Fibroblast of lung (primary cell): ENCODE measurements at places on chromosomes 4 and X.

GRCh38 chrX:108312957-108313356 is 125.3 kb downstream of the COL4A6 start:
- DNase-seq = peak; percentile 71

GRCh38 chr4:26084414-26084813 is 170.4 kb downstream of the SMIM20 start:
- DNase-seq = no peak

DNA sequence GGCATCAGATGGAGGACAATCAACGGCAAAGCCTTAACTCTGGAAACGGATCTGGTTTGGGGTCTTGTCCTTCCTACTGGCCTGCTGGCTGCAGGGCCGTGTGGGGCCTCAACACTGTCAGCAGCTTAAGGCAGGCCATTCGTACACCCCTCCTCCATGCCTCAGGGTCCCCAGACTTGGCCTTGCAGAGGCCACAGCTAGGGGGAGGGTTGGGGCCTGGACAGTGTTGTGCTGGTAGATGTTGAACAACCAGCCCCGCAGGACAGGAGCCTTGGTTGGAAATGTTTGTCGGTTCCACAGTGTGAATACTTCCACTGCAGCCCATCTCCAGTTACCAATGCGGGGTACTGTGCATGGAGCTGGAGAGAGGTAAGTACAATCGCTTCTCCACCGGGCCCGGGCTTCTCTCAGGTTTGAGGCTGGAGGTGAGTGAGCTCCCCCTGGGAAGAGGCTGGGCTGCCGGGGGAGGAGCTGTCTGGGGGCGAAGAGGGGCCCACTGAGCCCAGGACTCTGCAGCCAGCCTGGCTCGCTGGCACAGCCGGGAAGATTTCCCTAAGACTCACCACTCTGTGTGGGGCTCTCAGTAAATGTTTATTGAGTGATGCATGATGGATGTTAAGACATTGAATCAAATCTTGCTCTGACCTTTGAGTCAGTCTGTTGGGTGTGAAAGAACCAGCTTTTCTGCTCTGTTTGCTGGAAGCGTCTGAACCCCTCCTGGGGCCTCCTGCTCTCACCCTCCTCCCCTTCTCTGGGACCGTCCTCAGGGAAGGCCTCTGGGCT is 19.7 kb upstream of the GPR78 start:
- no peak for DNase-seq

DNA sequence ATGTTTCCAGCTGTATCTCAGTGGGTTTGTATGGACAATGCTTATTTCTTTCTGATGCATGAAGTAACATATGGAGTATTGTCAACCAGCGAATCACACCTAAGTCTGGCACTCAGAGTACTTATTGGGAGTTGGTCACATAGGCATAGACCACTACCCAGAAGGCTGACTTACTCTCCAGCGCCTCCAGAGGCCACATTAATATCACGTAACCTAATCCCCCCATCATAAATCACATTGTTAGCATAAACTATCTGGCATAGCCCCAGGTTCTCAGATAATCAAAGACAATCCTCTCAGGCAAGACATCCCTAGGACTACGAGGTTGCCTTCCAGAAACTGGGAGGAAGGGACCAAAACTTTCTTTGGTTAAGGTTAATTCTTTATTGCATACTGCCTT is 560.5 kb upstream of the PABPC4L start:
- no peak for DNase-seq

DNA sequence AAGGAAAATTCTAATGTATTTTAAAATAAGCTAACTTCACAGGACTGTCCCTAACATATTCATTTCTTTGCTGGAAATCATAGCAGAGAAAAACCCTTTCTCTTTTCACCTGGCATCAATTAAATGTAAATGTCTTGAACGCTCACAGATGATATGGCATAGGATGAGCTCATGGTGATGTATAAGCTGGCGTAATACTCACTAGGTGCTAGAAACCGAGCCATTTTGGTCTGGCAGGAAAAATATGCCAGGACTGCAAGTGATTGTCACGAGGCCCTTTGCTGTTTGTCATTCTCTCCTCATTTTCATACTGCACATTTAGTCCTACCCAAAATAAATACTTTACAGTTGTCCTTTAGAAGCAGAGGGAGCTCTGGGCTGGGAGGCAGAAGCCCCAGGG is 222.7 kb upstream of the LNX1 start:
- DNase-seq = no peak

DNA sequence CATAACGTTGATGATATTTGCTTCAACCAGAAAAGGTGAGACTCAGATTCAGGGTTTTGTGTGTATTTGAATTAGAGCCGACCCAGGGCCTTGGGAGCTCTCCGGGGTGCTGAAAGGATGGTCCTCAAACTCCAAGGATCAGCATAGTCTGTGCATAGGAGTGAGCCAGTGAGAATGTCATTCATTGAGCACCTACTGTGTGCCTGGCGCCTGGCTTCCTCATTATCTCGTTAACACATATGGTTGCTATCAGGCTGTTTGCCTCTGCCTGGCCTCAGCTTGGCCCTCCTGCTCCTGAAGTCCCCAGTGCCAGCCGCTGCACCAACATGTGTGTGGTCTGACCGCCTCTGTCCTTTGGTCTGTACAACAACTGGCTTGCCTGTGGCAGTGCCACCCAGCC is 25.1 kb upstream of the JAKMIP1 start:
- peak; percentile 9 for DNase-seq

DNA sequence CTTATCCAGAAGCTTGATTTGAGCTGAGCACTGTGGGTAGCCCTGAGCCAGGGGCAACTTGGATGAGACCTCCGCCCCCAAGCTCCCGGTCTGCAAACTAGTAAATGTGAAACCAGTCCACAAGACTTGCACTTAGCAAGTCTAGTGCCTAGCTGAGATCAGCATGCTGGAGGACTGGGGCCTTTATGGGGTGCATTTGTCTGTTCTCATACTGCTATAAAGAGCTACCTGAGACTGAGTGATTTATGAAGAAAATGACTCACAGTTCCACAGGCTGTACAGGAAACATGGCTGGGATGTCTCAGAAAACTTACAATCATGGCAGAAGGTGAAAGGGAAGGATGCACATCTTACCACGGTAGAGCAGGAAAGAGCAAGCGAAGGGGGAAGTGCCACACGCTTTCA is 42.1 kb upstream of the HOPX start:
- no peak for DNase-seq

DNA sequence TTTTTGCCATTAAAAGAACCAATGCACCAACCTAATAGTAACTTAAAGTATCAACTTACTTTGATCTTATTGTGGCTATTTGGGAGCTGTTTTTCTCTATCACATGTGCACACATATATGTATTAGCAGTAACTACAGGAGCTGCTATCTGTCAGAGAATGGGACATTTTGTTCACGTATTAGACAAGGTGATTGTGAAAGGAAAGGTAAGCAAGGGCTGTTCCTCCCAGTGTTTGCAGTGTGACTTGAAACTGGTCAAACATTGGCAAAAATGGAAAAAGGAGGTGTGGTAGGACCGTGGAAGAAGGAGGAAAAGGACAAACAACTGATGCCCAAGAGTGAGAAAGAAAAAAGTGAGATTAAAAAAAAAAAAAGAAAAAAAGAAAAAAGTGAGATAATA is 43.1 kb upstream of the KLHL2 start:
- DNase-seq = no peak

DNA sequence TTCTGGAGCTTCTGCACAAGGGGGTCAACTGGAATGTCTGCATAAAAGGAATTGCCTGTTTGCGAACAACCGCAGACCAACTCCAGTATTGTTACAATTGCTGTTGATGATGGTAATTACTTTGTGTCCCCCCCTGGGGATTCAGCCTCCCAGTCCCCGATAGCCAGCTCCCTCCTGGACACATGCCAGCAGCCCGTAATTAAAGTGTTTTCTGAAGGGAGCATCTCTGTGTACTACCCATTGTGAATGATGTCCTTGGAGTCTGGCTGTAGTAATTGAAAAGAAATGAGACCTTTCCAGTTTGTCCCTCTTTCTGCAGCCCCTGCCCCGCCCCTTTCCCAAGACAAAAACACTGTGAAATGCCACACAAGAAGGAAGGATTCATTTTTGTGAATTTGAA is 377.1 kb upstream of the LCORL start:
- DNase-seq = no peak

DNA sequence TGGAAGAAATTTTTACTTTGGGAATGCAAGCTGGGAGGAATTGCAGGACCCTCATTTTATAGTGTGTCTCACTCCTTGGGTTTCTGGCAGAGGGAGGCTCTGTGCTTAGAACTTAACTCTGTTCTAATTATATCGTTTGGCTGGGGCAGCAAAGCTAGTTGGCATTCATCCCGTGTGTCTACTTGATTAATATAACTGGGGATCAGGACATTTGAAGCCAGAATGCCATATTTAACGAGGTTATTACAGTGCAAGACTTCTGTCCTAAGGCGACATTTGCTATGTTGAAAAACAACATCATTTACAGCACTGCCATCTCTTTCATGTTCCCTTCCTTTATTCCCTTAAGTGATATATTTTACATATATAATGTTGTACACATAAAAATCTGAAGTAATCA is 179.1 kb upstream of the TBC1D9 start:
- peak; percentile 68 for DNase-seq

- no peak for DNase-seq
Observed at GRCh38 chrX:105820247-105820646, 2.1 kb upstream of the NRK start.

- no peak for DNase-seq
Observed at GRCh38 chr4:8912506-8912905, 40.9 kb upstream of the HMX1 start.

DNA sequence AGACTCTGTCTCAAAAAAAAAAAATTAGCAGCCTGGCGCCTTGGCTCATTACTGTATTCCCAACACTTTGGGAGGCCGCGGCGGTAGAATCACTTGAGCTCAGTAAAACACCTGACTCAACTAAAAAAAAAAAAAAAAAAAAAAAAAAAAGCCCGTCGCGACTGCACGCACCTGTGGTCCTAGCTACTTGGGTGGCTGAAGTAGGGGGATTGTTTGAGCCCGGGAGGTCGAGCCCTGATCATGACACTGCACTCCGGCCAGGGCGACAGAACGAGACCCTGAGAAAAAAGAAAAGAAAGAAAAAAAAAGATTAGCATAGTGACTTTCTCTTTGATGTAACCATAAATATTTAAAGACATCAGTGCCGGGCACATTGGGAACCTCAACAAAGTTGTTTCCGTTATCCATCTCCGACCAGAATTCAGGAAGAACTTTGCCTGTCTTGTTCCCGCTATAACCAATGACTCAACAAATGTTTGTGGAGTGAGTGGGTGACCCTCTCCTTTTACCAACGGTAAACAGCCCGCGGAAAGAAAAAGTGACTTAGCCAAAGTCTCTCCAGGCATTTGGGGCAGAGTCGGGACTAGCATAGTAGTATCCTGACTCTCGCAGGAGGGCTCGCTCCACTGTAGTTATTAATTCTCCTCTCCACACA is 553 bp upstream of the MED28 start:
- peak; percentile 82 for DNase-seq

- DNase-seq = no peak
Observed at GRCh38 chr4:38787693-38788092, 4.9 kb upstream of the TLR10 start.

DNA sequence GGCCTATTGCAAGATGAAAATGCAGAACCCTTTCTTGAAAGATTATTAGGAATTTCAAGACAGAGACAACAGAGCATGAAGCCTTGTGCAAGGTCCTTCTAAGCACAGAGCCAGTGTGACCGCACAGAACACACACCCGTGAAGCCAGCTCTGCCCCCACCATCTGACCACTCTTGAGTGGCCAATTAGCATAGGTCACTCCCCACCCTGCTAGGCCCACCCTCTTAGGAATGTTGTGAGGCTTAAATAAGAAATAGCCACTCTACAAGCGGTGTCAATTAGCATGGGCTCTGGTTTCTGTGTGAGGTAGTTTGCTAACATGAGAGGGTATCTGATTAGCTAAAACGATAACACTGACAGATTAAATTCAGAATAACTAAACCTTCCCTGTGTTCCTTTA is 152.9 kb downstream of the PTTG2 start:
- no peak for DNase-seq

DNA sequence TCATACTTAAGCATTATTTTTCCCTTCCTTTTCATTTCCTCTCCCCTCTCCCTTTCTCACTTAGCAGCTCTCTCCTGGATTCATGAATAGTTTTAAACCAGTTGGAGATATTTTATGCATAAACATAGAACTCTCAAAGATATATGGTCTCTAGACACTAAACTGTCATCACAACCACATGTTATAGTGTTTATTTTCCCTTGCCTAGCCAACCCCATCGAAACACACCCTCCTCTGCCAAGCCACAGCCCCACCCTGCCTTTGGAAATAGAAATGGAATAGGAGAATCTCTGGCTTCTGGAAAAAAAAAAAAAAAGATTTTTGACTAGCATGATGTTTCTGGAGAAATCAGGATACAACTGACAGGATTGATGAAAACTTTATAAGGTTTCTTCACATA is 64.8 kb upstream of the RBPJ start:
- peak; percentile 79 for DNase-seq

GRCh38 chr4:3780347-3781171 is 14.4 kb downstream of the ADRA2C start:
- no peak for DNase-seq

DNA sequence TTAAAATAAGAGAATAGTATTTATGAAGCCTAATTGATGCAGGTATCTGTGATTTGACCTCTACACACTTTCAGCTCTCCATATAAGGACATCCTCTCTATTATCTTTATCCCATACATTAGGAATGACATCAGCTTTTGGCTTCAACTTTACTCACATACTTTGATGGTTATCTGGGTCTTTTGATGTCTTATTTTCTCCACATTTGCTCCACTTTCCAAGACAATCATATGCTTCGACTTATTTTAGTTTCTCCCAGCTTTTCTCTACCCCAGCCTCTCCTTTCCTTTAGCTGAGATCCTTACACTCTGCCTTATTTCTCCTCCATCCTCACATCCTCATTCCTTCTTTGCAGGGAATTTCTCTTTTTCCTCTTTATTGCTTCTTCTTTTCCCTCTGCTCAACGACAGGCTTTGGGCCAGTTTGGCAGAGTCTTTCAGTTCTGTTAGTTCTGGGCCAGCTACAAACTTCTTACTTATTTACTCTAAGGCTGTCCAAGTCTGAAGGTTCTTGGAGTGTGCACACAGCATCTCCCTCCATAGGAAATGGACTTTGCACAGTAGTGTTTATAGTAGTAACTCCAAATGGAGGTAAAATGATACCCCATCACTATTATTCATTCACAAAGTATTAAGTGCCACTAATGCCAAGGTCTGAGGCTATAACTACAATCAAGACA is 50.5 kb downstream of the SLC4A4 start:
- peak; percentile 83 for DNase-seq

DNA sequence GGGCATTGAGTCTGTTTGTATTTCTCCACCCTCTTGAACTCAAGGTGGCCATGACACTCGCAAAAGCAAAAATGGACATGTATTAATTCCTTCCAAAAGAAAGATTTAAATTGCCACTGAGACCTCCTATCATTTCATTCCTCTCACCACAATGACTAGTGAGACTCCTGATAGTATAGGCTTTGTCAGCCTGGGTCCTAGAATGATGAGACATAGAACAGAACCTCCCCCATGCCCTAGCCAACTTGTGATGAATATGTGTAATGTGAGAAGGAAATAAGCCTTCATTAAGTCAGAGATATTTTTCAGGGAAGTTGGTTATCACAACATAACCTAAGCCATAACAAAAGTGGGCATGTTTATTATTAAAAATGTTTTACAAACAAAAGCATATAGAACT is 62.5 kb downstream of the ASB9 start:
- no peak for DNase-seq
